Endodermal cell (in vitro differentiated cells): ENCODE measurements at places on chromosomes 1 and 21. TPM values are rescaled to one million over a fixed set of nuclear protein-coding genes. Genes with fewer than 3 reads are reported as not detected.

DNA sequence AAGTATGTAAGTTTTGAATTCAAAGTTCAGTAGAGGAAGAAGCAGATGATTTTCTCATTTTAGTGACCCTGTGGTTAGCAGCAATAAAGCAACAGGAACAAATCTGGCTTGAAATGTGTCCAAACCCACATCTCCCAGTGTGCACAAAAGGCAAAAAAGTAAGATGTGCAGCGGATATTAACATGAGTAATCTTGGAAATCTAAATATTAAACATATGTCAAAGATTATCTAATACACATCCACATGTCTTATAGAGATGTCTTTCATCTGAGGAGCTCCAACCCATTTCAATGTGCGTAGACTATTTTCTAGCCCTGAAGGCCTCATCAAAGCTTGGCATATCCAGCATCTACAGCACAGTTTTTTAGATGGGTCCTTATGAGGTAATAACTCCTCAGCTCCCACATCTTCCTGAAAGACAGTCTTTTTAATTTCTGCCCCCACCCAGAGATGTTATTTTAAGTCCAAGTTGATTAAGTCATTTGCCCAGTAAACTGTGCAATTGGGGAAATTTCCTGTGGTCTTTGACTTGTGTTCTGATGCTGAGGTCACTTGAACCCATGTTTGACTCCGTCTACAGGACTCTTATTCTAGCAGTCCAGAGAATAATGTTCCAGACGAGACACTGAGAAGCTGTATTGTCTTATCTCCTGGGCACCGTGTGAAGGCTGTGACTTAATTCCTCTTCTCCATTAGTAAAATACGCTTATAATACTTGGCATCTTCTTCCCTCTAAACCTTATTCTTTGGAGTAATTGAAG is 73.7 kb downstream of the LMO4 start:
- no peaks in the 10 kb centered on the region for H3K36me3 ChIP-seq
- DNase-seq = no peak
- no peaks in the 10 kb centered on the region for H3K4me1 ChIP-seq
- no peaks in the 10 kb centered on the region for H3K27me3 ChIP-seq

DNA sequence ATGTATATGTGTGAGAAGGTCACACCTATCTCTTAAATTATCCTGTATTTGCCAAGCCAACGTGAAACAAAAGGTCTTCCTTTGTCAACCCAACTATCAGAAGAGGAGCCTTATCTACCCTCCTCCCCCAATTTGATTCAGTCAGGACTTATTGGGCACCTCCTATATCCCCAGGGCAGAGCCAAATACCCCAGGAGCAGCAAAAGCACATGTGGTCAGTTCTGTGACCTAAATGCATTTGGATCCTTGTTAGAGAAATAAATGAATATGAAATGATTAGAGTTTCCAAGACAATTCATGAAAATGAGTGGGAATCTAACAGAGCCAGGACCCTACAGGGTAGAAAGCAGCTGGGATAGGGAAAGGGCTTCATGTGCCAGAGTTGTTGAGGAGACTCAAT is 37.0 kb upstream of the KCND3 start:
- H3K27me3 ChIP-seq = peaks cover 100% of the 10 kb centered on the region
- no peak for DNase-seq
- H3K36me3 ChIP-seq = no peaks in the 10 kb centered on the region
- H3K4me1 ChIP-seq = peaks cover 4% of the 10 kb centered on the region
- H3K4me3 ChIP-seq = no peak overlapping the region
- no peak overlapping the region for H3K27ac ChIP-seq

The CD1E gene
- not detected in 2 replicates for total RNA-seq

DNA sequence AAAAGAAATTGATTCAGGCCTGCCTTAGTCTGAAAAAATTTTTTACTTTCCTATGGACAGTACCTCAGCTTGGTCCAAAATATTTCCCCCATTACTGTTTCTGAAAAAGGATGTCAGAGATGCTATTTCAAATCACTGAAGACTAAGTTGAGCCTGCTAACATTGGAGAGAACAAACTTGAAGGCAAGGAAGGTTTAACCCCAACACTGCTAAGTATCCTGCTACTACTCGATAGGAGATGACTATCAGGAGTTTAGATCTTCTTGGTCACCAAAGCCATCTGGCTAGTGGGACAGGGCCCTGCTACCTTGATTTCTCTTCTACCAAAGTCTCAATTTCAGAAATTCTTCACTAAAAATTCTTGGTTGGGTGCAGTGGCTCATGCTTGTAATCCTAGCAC is 22.7 kb upstream of the POGZ start:
- H3K27me3 ChIP-seq = no peaks in the 10 kb centered on the region
- H3K4me1 ChIP-seq = no peaks in the 10 kb centered on the region
- H3K27ac ChIP-seq = no peak overlapping the region
- no peak overlapping the region for H3K4me3 ChIP-seq

GRCh38 chr1:209080170-209080781 is 503.2 kb upstream of the CAMK1G start:
- H3K4me1 ChIP-seq = no peaks in the 10 kb centered on the region
- no peak overlapping the region for H3K27ac ChIP-seq
- no peaks in the 10 kb centered on the region for H3K36me3 ChIP-seq
- no peak overlapping the region for H3K4me3 ChIP-seq

The FCGR1A gene
- total RNA-seq = not detected in 2 replicates

DNA sequence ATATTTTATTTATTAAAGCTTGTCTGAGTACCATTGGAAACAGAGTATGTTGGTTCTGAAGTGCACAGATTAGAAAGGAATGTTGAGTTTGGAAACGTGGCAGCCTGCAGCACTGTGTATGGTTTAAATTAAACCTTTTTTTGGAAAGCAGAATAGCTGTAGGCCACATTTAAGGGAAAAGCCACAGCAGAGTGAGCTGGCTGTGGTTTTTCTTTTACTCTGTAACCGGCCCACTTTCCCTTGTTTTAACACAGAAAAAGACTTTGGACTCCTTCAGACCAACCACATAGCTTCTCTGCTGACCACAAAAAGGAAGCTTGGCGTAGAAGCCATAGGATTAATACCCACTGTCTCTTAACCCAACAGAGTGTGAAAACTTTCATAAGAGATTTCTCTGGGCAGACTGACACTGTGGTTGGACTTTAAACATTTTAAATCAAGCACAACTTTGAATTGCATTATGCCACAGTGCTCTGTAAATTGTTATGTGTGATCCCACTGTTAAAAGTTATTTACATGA is 75.2 kb downstream of the NFIA start:
- no peak overlapping the region for H3K4me3 ChIP-seq
- H3K27ac ChIP-seq = peak overlapping the region; percentile 40
- H3K4me1 ChIP-seq = peaks cover 27% of the 10 kb centered on the region
- no peaks in the 10 kb centered on the region for H3K36me3 ChIP-seq
- DNase-seq = no peak
- peaks cover 38% of the 10 kb centered on the region for H3K27me3 ChIP-seq

DNA sequence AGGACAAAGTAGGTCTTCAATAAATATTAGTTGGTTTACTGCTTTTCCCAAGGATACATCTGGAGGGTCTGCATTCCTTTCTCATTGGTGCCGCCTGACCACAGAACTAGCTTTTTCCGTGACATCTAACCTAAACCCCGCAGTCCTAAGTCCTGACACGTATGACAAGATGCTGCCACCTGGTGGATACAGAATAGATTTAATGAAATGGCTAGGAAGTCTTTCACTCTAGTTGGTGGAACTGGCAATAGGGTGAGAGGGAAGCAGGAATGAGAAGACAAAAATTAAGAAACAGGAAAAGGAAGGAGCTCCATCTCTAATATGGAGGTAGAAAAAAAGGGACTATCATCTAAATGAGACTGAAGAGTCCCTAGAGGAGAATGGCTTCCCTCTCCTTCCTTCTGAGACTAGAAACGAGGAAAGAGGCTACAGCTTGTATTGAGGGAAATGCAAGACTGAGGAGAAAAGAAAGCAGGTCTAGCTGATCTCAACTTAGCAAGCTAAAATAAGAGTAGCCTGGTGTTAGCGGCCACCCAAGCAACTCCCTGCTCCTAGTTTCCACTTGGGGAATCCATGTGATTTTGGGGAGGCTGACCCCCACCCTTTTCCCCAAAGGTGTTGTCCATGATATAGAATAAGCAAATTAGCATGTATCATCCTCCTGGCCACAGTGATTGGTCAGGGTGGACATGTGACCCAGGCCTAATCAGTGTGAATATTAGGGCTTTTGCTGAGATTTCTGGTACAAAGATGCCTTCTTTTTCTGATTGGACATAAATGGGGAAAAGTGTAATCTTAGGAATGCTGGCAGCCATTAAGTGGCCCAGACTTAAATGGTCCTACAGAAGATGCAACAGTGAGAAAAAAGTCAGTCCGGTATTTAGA is 5.9 kb downstream of the RFX5 start:
- no peak overlapping the region for H3K4me3 ChIP-seq
- peak; percentile 78 for DNase-seq
- peaks cover 21% of the 10 kb centered on the region for H3K36me3 ChIP-seq
- no peaks in the 10 kb centered on the region for H3K27me3 ChIP-seq
- H3K27ac ChIP-seq = peak overlapping the region; percentile 27
- H3K4me1 ChIP-seq = peaks cover 2% of the 10 kb centered on the region
